Bone marrow (tissue), 2 donors: ENCODE measurements at places on chromosomes 5 and 9.

DNA sequence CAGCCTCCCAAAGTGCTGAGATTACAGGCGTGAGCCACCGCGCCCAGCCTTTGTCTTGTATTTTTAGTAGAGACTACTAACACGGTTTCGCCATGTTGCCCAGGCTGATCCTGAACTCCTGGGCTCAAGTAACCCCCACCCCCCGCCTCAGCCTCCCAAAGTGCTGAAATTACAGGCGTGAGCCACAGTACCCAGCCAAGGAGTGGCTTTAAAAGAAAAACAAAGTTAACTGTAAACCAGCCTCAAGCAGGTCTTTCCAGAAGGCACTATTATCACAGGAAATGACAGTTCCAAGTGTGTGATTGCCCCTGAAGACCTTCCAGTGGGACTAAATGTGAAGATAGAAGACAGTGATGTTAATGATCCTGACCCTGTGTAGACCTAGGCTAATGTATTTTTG lies 31.1 kb downstream of the SIL1 start:
- DNase-seq, result no peak

DNA sequence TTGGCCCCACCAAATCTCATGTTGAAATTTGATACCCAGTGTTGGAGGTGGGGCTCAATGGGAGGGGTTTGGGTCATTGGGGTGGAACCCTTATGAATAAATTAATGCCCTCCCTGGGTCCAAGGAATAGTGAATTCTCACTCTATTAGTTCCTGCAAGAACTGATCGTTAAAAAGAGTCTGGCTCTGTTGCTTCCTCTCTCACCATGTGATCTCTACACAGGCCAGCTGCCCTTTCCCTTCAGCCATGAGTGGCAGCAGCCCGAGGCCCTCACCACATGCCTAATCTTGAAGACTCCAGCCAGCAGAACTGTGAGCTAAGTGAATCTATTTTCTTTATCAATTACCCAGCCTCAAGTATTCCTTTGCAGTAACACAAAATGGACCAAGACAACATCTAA lies 106.0 kb downstream of the CAAP1 start:
- no peak for DNase-seq

DNA sequence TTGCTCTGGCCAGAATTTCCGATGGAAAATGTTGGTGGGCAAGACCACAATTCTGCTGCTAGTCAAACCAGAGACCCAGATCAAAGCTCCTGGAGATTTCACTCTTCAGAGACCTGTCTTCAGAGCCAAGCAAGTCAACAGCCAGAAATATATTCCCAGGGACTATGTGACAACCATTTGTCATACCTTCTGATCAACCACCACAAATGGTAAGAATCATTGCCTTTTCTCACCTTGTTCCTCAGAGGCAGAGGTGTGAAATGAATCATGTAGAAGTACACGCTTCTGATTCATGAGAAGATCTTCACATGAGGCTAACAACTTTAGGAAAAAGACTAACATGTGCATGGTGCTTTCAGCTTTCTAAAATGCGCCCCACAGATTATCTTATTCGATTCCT lies 53.5 kb downstream of the SUSD1 start:
- no peak for DNase-seq

- no peak for DNase-seq
Observed at GRCh38 chr9:2817999-2818803, 25.7 kb downstream of the PUM3 start.

DNA sequence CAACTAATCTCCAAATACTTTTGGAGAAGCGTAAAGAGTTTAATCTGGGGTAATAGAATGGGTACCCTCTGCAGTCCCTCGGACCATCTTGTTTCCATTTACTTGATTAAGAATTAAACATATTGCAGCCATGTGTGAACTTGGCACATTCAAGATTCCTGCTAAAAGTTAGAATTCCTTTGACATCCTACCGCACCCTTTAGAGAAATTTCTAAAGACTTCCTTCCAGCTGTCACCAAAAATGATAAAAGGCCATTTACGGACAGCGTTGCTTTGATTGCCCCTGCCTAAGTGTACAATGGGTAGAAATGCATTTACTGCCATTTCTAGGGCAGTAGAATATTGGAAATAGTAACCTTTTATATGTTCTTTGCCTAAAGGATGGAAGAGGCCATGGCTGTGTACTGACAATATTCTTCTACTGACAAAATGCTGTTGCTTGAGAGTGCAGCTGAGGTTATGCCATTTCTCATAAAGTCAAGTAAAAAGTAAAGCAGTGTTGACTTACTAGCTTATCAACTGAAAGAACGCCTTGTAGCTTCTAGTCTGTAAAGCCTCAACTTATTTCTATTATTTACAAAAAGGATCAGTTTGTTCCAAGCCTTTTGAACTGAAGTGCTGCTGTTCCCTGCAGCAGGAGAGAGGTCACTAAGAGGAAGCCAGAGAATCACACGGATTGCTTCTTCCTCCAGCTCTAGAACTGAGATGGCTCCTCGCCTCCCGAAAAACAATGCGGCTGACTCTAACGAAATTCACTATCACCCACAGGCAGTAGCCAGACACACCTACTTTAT lies 139.8 kb upstream of the BASP1 start:
- DNase-seq, result no peak

DNA sequence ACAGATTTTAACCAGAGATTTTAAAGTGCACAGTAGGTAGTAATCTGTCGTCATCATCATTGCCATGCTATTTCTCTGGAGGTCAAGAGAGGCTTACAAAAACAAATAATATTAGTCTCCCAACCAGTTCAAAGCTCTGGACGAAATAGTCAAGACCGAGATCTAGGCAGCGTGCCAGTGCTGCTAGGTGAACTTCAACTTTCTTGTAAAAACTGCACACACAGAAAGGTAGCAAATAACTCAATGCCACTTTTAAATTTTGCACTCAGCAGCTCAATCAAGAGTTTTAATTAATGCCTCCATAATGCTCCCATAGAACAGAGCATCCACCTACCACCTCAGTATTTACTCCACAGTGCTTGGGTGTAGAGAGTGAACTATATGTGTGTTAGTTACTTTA lies 656.8 kb downstream of the IRX1 start:
- no peak for DNase-seq

DNA sequence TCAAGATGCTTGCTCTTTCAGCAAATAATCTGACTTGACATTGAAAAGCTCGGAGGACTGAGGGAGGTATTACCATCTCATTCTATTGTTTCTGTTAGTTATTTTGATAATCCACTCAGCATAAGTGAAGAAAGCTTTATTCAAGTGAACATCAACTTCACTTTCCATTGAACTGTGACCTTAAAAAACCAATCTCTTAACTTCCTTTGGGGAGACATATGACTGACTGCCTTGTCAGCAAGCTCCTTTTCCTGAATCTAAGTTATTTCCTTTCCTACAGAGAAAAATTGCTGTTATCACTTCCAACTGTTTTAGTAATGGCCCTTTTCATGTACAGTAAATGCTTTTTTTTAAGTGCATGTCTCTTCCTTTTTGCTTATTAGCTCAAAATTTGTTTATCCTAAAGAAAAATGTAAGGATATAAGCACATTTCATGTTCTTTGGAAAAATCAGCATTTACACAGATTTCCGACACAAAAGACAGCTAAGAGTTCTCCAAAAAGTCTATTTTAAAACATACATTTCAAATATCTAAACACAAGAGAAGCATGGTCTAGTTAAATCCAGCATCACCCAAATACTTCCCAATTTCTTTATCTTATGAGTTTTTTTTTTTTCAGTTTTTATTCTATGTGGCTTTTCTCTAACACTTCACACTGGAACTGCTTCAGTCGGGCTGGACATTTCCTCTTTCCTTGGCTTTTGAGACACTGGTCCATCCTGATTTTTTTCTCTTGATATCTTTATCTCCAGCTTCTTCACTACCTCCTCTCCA lies 117.9 kb upstream of the DAB2 start:
- no peak for DNase-seq

DNA sequence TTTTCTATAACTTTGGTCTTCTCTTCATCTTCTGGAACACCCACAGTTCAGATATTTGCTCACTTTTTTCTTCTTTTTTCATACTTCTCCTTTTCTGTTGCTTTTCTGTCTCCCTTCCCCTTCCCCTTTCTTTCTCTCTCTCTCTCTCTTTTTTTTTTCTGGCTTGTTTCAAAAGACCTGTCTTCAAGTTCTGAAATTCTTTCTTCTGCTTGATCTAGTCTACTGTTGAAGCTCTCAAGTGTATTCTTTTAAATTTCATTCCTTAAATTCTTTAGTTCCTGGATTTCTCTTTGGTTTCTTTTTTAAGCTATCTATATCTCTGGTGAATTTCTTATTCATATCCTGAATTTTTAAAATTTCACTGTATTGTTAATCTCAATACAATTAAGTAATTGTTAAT lies 11.2 kb downstream of the ALG2 start:
- no peak for DNase-seq

GRCh38 chr5:143064676-143065075 lies 294.5 kb downstream of the ARHGAP26 start:
- peak; percentile 38 for DNase-seq

- DNase-seq, result no peak
Observed at GRCh38 chr5:16271851-16272250, 92.3 kb upstream of the MARCHF11 start.

- no peak for DNase-seq
Observed at GRCh38 chr5:153559926-153560325, 69.5 kb downstream of the GRIA1 start.

DNA sequence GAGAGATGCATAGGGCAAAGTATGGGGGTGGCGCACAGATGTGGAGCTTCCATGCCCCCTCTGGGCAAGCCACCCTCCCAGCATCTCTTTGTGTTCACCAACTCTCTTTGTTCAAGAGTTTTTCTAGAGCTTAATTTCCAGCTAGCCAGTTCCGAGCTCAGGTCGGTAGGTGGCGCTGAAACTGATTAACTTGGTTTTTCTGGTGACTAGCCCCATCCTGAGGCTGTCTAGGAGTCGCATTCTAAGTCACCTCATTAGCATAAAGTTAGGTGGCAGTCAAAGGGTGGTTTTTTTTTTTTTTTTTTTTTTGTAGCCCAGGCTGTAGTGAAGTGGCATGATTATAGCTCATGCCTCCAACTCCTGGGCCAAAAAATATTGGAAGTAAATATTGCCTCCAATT lies 476.4 kb downstream of the KDM4C start:
- DNase-seq, result no peak

DNA sequence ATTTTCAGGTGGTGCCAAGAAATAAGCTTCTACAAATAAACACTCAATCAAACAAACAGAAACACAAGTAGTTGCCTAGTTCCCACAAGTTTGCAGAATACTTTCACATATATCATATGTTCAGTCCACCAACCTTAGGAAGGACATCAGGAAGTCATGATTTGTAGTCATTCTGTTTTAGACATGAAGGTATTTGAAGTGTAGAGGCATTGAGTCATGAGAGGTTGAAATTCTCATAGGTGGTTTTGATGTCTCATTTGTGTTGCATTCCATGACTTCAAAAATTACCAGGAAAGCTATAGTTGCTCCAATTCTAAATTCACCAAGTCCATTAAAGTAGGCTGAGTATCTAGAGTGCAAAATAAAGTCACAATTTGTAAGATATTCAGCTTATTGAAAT lies 159.0 kb downstream of the KCTD16 start:
- DNase-seq, result no peak

DNA sequence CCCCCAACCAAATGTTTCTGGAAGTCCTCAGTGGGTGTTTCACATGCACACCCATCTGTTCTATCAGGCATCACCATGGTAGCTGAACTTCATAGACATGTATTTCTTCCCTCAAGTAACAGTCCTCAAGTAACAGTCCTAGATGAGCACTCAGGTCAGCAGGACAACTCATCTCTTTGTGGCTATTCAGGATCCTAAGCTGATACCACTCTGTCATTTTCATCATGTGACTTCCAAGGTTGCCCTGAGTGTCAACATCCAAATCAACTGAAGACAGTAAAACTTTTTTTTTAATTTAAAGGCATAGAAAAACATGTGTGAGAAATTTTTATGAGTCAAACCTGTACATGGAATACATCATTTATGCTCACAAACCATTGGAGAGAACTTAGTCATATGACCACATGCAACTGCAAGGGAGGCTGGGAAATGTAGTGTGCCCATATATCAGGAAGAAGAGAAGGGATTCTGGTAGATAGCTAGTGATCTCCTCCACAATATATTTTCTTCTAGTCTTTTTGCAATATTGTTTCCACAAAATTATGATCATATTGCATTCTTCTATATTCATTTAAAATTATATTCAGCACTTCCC lies 64.2 kb upstream of the FST start:
- no peak for DNase-seq

DNA sequence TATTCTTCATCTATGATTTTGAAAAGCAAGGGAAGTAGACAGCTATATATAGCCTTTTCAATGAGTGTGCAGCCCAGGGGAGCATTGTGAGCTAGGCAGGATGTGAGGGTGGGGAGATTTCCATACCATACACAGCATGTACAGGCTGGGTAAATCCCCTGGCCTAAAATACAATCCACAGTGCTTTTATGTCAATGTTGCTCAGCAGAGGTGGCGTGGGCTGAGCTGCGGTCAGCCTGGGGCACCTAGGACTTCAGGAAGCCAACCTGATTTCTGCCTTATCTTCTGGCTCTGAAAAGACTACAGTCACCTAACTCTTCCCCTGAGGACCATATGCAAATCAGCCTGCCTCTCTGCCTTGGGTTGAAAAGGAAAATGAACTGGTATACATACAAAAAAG lies 6.3 kb upstream of the GARIN3 start:
- DNase-seq, result no peak

DNA sequence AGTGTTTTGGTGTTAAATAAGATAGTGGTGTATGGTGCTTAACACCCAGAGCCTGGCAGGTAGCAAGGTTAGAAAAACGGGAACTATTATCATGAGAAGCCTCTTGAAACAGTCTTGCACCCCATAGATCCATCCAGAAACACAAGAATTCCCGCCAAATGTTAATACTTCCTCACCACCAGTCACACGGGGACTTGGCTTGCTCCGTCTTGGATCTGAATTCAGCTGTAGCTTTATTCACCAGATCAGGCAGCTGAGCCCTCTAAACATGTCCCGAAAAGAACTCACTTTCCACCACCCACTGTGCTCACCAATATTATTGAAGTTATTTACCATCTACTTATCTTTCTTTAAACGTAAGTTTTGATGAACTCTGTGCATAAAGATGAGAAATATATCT lies 101.6 kb upstream of the PTPN3 start:
- DNase-seq, result no peak

- no peak for DNase-seq
Observed at GRCh38 chr5:142117579-142118151, 9.1 kb downstream of the NDFIP1 start.

GRCh38 chr5:176743136-176743861 lies 67.1 kb upstream of the UNC5A start:
- no peak for DNase-seq

DNA sequence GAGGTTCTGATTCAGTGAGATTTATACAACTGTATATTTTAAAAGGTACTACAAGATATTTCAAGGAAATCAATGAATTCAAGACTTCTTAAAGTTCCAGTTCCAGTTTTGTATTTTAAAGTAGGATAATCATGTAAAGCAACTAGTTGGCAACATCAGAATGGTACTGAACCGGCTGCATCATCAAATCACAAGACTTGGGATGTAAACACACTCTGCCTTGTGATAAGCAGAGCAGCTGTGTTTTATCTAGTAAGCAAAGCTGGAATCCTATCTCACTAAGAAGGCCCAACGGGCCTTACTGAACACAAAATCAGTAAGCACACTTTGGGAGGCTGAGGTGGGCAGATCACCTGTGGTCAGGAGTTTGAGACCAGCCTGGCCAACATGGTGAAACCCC lies 327.2 kb upstream of the NREP start:
- DNase-seq, result no peak

- no peak for DNase-seq
Observed at GRCh38 chr9:134314039-134314949, 12.0 kb upstream of the RXRA start.

GRCh38 chr9:37905131-37905505 lies 1.2 kb upstream of the SLC25A51 start:
- DNase-seq, result no peak
